ENCODE measurements at places on chromosomes 4 and X. TPM values are rescaled to one million over a fixed set of nuclear protein-coding genes. Genes with fewer than 3 reads are reported as not detected.

DNA sequence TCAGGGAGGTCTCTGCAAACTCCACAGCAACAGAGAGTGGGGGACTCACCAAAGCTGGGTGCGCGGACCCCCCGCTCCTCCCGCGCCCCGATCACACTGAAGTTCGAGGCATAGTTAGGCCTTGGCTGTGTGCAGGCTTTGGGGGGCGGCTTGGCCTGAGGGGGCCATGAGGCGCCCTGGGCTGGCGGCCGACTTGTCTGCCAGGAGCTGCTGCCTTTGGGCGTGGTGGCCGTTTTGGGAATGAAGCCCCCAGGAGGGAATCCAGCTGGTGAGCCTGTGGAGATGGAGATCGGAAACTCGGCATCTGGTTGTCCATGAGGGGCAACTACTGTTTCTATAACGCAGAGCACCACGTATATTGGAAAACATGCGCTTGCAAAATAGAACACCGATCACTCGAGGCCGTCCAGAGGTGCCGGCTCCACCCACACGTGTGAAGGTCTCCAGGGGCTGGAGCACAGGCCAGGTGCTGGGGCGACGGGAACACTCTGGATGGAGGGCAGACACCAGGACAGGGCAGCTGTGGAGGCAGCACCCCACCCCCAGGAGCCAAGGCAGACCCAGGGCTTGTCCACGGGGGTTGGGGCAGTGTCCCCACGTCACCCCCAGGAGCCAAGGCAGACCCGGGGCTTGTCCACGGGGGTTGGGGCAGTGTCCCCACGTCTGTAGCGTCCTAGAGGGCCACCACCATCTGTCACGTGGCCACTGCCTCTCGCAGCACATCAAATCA is 25.9 kb upstream of the CPLX1 start:
- H3K4me3 ChIP-seq: no peak overlapping the region
- DNase-seq: no peak
- no peaks in the 10 kb centered on the region for H3K27me3 ChIP-seq
- no peak overlapping the region for H3K27ac ChIP-seq
- H3K4me1 ChIP-seq: no peaks in the 10 kb centered on the region

- H3K27ac ChIP-seq: no peak overlapping the region
- H3K27me3 ChIP-seq: no peaks in the 10 kb centered on the region
- H3K4me1 ChIP-seq: no peaks in the 10 kb centered on the region
Observed at GRCh38 chrX:574830-575229, 55.8 kb upstream of the SHOX start.

- no peak overlapping the region for H3K4me3 ChIP-seq
- no peaks in the 10 kb centered on the region for H3K4me1 ChIP-seq
- no peak for DNase-seq
- H3K27me3 ChIP-seq: no peaks in the 10 kb centered on the region
Observed at GRCh38 chr4:155899891-155900290, 3.6 kb upstream of the TDO2 start.

DNA sequence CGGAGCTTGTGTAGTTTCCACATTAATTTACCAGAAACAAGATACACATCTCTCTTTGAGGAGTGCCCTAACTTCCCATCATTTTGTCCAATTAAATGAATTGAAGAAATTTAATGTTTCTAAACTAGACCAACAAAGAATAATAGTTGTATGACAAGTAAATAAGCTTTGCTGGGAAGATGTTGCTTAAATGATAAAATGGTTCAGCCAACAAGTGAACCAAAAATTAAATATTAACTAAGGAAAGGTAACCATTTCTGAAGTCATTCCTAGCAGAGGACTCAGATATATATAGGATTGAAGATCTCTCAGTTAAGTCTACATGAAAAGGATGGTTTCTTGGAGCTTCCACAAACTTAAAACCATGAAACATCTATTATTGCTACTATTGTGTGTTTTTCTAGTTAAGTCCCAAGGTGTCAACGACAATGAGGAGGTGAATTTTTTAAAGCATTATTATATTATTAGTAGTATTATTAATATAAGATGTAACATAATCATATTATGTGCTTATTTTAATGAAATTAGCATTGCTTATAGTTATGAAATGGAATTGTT is at the start of gene FGB:
FGB (plus strand) TSS at position 315 of the 558 bp plus-strand sequence; CDS start at position 323, 8 bp downstream.
- no peaks in the 10 kb centered on the region for H3K4me1 ChIP-seq
- no peaks in the 10 kb centered on the region for H3K27me3 ChIP-seq
- H3K4me3 ChIP-seq: no peak within 1 kb of the TSS
- H3K36me3 ChIP-seq: no peaks in the 10 kb centered on the region

- H3K36me3 ChIP-seq: no peaks in the 10 kb centered on the region
- no peaks in the 10 kb centered on the region for H3K4me1 ChIP-seq
- no peak overlapping the region for H3K4me3 ChIP-seq
Observed at GRCh38 chrX:41952102-41952501, 28.7 kb upstream of the CASK start.

DNA sequence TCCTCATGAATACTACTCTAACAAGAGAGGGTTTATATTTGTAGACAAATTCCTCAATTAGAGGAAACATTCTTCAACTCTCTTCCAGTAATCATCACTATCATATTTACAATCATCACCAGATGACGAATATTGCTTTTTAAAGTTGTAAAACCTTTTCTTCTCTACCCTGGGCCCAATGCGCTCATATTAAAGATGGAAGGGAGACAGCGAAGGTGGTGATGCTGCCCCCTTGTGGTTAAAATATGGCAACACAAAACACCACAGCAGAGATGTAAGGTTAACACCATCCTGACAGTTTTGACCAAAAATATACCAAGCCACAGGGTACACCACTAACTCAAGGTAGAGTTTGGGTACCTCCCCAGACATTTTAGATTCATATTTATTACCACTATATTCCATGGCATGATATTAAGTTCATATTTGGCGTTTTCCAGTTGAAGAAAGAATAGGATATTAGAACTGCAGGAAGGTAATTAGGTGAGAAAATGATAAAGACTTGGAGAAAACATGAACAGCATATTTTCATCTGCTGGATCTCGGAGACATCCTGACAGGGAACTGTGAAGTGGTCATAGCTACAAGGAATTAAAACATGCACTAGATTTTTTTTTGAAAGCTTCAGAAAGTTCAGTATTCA is 72.8 kb downstream of the SLC9A7 start:
- H3K27me3 ChIP-seq: no peaks in the 10 kb centered on the region
- no peaks in the 10 kb centered on the region for H3K4me1 ChIP-seq
- DNase-seq: no peak
- H3K36me3 ChIP-seq: no peaks in the 10 kb centered on the region
- no peak overlapping the region for H3K27ac ChIP-seq

DNA sequence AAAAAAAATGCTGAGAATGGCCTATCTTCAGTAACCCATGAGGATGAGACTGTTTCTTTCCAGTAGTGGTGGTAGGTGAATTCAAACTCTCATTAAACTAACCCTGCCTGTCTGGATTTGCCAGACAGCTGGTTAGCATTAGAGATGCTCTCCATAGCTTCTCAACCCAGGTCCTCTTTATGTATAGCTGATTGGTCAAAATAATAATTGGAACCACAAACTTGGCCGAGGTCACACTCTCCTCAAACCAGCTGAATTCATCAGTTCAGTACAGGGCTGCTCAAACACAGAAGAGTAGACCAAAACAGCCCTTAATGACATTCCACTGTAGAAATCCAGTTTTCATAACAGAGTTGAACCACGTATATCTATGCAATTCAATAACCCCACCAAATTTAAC is 85.3 kb downstream of the HCCS start:
- no peaks in the 10 kb centered on the region for H3K36me3 ChIP-seq
- no peak overlapping the region for H3K27ac ChIP-seq
- no peak overlapping the region for H3K4me3 ChIP-seq
- no peaks in the 10 kb centered on the region for H3K27me3 ChIP-seq
- no peaks in the 10 kb centered on the region for H3K4me1 ChIP-seq

GRCh38 chr4:136150046-136150445 is 1382.2 kb downstream of the PCDH18 start:
- H3K4me1 ChIP-seq: no peaks in the 10 kb centered on the region
- no peak overlapping the region for H3K27ac ChIP-seq
- H3K36me3 ChIP-seq: no peaks in the 10 kb centered on the region
- no peak for DNase-seq
- no peak overlapping the region for H3K4me3 ChIP-seq
- no peaks in the 10 kb centered on the region for H3K27me3 ChIP-seq

- no peaks in the 10 kb centered on the region for H3K27me3 ChIP-seq
- DNase-seq: no peak
- no peak overlapping the region for H3K4me3 ChIP-seq
- no peak overlapping the region for H3K27ac ChIP-seq
- H3K36me3 ChIP-seq: no peaks in the 10 kb centered on the region
Observed at GRCh38 chrX:3144651-3145050, 103.4 kb downstream of the ARSF start.

GRCh38 chrX:96703816-96704215 is 19.2 kb downstream of the DIAPH2 start:
- H3K27me3 ChIP-seq: no peaks in the 10 kb centered on the region
- no peaks in the 10 kb centered on the region for H3K4me1 ChIP-seq
- H3K4me3 ChIP-seq: no peak overlapping the region
- H3K36me3 ChIP-seq: no peaks in the 10 kb centered on the region

GRCh38 chrX:71420686-71421085 is 54.5 kb downstream of the TAF1 start:
- no peak overlapping the region for H3K27ac ChIP-seq
- no peaks in the 10 kb centered on the region for H3K36me3 ChIP-seq
- H3K4me3 ChIP-seq: no peak overlapping the region

DNA sequence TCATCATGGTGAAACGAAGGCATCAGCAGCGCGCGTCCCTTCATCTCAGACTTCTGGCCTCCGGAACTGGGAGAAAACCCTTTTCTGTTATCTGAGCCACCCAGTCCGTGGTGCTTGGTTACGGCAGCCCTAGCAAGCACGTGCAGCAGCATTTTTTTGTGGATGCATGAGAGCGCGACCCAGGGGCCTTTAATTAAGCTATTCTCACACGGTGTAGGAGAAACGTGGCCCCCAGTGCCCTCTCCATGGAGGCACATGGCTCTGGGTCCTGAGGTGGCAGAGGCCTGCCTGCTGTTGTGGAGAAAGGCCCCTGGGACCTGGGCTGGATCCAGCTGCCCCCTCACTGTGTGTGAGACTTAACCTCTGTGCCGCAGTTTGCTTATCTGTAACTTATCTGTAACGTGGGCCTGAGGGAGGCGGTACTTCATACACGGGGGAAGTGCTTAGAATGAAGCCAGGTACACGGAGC is 9.5 kb downstream of the CLCN4 start:
- H3K4me1 ChIP-seq: no peaks in the 10 kb centered on the region
- no peak for DNase-seq
- no peak overlapping the region for H3K4me3 ChIP-seq
- no peaks in the 10 kb centered on the region for H3K27me3 ChIP-seq
- H3K36me3 ChIP-seq: no peaks in the 10 kb centered on the region
- no peak overlapping the region for H3K27ac ChIP-seq

GRCh38 chr4:106851726-106852125 is 184.4 kb downstream of the DKK2 start:
- no peaks in the 10 kb centered on the region for H3K27me3 ChIP-seq
- DNase-seq: no peak
- no peaks in the 10 kb centered on the region for H3K4me1 ChIP-seq
- H3K36me3 ChIP-seq: no peaks in the 10 kb centered on the region
- H3K27ac ChIP-seq: no peak overlapping the region
- H3K4me3 ChIP-seq: no peak overlapping the region

- H3K36me3 ChIP-seq: no peaks in the 10 kb centered on the region
- H3K27ac ChIP-seq: no peak overlapping the region
- no peaks in the 10 kb centered on the region for H3K4me1 ChIP-seq
- no peak for DNase-seq
Observed at GRCh38 chr4:71367546-71367945, 28.7 kb downstream of the SLC4A4 start.

DNA sequence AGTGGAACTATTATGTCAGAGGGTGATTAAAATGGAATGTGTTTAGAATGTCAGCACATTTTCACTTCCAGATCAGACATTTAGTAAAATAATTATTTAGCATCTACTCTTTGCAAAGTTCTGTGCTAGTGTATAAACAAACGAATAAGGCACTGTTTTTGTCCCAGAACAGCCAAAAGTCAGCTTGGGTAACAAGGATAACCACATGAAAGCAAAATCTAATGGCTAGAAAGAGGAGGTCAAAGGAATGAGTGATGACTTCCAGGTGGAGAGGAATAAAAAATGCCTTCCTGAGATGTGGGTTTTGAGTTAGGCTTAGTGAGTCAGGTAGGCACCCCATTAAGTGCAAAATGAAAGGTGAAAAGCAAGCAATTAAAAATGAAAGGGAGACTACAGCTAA is 112.6 kb downstream of the ATP10D start:
- H3K4me1 ChIP-seq: no peaks in the 10 kb centered on the region
- H3K4me3 ChIP-seq: no peak overlapping the region
- no peak for DNase-seq

DNA sequence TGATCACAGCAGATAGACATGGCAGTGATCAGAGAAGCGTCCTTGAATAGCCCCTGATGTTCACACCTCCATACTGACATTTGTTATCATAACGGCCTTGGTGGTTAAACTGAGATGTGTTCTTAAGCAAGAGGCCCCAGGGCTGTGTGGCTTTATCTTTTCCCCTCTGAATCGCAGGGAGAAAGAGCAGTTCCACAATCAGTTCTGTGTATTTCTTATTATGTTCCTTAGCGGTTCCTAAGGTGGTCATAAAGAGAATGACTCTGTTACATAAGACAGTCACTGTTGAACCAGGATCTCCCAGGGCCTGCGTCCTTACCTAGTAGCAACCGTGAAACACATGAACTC is 52.8 kb upstream of the CBR4 start:
- H3K27me3 ChIP-seq: no peaks in the 10 kb centered on the region
- no peak overlapping the region for H3K4me3 ChIP-seq
- H3K4me1 ChIP-seq: peaks cover 3% of the 10 kb centered on the region
- no peaks in the 10 kb centered on the region for H3K36me3 ChIP-seq
- peak overlapping the region; percentile 65 for H3K27ac ChIP-seq

Gene ADH7
- not detected for total RNA-seq

Gene CYLC1
- not detected for total RNA-seq

Gene SLC9B1
- total RNA-seq: 1.6 TPM

Gene P2RY10
- total RNA-seq: 1.1 TPM

Gene HELT
- not detected for total RNA-seq

Gene PDE6B
- 2.4 TPM for total RNA-seq

Gene LNX1
- total RNA-seq: 4.6 TPM

Gene CTAG1B
- not detected for total RNA-seq

Gene XG
- 9.0 TPM for total RNA-seq
